ENCODE measurements at places on chromosomes 16 and 17.
A peak's percentile ranks its signal among the peaks of the same experiment; 100 is the strongest.

- no peak for DNase-seq
Observed at GRCh38 chr16:87203060-87203656, 114.0 kb downstream of the C16orf95 start.

DNA sequence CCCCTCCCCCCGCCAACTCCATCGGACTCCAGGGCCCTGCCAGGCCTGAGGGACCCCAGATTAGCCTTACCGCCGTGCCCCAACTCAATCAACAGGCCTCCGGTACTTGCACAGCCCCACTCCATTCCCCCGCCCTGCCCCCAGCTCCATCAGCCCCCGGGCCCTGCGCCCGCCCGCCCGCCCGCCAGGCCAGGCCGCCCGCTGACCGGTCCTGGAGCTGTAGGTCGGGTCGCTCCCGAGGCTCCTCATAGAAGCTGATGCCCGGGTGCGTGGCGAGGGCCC, 308 bp downstream of the GTF3C1 start:
- peak; percentile 10 for DNase-seq

GRCh38 chr16:2482249-2482648, 7.3 kb downstream of the TBC1D24 start:
- no peak for DNase-seq

DNA sequence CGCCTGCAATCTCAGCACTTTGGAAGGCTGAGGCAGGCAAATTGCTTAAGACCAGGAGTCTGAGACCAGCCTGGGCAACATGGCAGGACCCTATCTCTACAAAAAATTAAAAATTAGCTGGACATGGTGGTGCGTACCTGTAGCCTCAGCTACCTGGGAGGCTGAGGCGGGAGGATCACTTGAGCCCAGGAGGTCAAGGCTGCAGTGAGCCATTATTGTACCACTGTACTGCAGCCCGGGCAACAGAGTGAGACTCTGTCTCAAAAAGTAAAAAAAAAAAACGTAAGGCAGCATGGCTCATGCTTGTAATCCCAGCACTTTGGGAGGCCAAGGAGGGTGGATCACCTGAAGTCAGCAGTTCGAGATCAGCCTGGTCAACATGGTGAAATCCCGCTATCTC, 263.6 kb downstream of the PARN start:
- no peak for DNase-seq

DNA sequence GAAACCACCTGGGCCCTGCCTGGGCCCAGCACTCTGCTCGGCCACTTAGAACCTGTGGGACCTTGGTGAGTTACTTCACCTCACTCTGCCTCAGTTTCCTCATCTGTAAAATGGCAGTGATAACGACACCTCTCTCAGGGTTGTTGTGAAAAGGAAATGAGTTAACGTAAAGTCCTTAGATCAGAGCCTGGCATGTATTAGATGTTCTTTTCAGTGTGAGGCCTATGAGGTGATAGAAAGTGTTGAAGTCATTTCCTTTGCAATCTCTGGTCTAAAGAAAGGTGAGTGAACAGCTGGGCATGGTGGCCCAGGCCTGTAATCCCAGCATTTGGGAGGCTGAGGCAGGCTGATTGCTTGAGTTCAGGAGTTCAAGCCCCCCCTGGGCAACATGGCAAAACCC, 51.7 kb upstream of the LGALS9 start:
- DNase-seq: no peak

DNA sequence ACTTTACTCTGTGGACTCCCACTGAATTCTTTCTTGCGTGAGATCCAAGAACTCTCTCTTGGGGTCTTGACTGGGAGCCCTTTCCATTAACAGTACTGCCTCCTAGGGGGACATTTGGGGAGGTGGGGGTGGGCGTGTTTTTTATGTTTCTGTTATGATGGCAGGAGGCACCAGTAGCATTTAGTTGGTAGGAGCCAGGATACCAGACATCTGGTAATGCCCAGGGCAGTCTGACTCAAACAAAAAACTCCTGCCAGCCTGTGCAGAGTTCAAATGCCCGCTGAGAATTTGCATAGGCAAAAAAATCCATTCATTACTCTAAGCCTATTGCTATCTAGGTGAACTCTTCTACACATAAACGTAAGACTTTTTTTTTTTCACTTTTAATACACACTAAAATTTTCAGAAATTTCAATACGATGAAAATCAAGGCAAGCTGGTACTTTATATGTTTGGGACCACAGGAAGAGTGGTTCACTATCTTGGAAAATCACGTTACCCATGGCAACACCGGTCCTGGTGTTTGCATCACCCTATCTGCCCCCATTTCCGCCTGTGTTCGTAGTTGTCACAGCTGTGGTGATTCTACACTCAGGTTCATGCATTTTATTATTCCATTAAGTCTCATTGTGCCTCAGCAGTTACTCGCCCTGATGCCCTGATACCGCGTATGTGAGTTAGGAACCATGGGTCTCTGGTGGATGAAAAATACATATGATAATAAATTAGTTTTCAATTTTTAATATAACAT, 121.1 kb upstream of the XYLT1 start:
- DNase-seq: peak; percentile 20

- no peak for DNase-seq
Observed at GRCh38 chr17:21214777-21215541, 998 bp upstream of the TMEM11 start.

DNA sequence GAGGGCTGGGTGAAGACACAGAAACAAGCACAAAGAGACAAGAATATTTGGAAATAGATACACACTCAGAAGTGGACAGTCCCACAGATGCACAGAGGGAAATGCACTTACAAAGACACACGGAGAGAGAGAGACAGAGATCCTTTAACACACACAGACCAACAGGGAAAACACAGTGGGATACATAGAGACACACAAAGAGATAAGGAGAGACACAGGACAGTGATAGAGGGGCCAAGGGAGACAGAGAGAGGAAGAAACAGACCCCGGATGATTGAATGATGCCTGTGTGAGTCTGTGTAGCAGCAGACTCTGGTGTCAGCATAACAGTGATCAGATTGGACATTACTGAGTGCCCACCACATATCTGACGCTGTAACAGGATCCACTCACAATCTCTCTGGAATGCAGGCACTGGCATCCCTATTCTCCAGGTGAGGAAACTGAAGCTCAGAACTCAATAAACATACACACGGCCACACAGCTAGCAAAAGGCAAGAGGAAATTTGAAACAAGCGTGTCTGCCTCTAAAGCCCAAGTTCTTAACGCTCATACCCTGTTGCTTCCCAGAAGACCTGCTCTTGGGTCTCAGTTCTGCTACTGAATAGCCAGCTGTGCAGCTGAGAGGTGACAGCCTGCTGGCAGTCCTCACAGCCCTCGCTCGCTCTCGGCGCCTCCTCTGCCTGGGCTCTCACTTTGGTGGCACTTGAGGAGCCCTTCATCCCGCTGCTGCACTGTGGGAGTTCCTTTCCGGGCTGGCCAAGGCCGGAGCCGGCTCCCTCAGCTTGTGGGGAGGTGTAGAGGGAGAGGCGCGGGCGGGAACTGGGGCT, 186.3 kb upstream of the NLRP1 start:
- no peak for DNase-seq

DNA sequence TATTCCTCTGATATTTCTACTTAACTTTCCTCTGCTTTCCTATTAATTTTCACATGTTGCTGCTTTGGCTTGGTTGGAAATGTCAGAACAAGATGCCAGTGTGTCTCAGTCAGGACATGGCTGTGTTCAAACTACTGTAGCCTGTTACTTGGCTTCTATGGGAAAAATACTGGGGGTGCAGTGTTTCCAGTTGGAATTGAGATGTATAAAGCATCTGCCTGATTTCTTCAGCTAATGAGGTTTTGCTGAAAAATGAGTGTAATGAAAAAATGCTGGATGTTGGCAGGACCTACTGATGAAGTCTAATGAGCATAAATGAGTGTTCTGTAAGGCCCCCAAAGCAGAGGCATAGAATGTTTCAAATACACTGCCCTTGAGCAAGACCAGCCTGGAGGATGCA, 166.6 kb downstream of the PHKB start:
- no peak for DNase-seq

GRCh38 chr16:5166486-5166885, 68.9 kb upstream of the EEF2KMT start:
- DNase-seq: no peak

DNA sequence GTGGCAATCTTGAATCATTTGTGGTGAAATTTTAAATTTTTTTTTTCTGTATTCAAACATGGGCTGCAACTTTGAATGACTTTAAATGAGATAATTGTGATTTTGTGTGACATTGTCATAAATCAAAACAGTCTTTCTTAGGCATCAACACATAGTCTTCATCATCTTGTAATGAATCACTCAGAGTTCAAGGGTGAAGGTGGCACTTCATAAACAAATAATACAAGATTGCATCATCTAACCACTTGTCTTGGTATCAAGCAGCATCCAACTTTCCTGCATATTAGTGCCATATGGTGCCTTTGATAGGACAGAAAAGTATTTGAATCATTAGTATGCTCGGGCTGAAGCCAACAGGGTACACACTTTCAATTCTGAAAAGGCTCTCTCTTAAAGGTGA, 392.4 kb upstream of the GOT2 start:
- DNase-seq: no peak

DNA sequence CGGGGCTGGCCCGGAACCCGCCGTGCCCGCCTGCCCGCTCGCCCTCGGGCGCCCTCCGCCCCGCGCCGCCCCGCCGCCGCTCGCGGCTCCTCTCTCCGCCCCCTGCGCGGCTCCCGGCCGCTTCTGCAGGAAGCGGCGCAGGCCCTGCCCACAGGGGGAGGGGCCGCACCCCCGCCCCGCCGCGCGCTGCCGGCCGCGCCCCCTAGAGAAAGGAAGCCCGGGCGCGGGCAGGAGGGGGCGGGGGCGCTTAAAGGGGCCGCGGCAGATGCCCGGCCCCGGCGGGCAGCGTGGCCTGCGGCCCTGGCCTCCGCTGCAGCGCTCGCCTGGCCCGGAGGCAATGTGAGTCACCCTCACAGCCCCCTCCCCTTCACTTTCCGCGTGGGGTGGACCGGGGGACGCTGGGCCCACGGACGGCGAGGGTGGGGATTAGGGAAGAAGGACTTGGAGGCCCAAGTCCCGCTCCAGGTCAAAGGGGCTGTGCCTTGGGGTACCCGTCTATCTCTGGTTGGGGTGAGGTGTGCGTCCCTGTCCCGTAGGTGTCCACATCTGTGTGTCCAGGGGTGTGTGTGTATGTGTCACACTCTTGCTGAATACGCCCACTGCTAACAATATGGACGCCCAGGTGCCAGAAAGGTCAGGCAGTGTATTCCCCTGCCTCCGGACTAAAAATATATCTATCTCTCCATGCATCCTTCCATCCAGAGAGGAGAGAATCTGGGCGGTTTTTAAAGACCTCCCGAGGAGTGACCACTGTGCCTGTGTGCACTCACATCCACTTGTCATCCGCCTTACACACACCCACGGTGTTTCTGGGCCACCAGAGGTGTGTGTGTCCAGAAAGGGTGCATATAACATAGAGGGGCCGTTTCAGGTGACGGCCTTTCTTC, at the start of gene GIT1:
TSS of gene GIT1 (minus strand) at position 125 of the 887 bp plus-strand sequence. CDS start 270 bp downstream, outside the sequence.
- peak; percentile 72 for DNase-seq

- DNase-seq: no peak
Observed at GRCh38 chr17:46028374-46028773, 29.3 kb downstream of the STH start.

DNA sequence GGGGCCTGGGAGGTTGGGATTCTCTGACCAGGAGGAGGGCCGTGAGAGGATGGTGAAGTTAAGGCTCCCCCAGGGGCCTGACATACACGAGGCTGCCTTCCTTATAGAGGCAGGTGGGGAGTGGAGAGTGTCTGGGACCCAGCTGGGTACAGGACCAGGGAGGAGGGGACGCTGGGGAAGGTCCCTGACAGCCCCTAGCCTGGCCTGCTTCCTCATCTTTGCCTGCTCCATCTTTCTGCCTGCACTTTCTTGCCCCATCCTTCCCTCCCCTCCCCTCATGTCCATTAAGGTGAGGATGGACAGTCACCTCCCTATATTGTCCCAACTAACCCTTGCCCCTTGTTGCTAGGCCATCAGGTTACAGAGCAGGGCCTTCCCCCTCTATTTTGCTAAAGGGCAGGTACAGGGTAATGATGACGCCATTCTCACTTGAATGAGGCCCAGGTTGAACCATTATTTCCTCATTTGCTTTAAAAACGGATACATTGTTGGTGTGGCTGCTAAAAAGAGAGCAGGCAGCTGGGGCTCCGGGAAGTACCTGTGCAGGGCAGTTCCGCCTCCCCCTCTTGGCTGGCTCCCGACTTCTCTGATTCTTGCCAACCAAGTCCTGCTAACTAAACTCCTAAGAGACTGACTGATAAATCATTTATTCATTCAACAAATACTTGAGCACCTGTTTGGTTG, 1.3 kb downstream of the C17orf99 start:
- DNase-seq: no peak

GRCh38 chr17:45895969-45896785, 1.8 kb downstream of the MAPT start:
- DNase-seq: no peak

GRCh38 chr17:4482338-4483011, 16.2 kb upstream of the SPNS2 start:
- DNase-seq: no peak

DNA sequence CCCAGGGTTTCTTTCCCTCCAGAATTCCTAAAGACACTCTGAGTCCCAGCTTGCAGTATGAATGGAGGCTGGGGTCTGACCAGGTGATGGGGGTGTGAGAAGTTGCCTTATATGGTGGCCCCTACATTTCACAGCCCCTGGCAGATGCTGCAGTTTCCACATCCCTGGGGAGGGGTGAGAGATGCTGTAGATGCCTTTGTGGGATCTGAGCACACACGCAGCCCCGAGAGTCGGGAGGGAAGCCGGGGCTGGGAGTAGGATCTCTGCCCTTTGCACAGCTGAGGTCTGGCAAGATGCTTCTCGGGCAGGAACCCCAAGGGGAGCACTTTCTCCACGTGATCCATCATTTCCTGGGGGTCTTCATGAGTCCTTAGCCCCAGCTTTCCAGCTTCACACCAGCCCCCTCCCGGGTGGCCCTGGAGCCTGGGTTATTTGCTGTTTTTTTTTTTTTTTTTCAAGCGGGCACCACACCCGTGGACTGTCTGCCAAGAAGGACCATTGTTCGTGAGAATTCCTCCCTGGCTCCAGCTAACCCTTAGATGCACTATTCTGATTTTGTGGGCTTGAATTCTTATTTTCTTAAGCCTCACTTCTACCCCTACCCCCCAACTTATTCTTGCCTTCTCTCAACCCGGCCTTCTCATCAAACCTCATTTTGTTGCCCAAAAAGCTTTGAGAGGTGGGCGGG, 50.6 kb downstream of the NTN1 start:
- DNase-seq: no peak

- DNase-seq: no peak
Observed at GRCh38 chr16:75289189-75289588, 37.8 kb upstream of the BCAR1 start.

DNA sequence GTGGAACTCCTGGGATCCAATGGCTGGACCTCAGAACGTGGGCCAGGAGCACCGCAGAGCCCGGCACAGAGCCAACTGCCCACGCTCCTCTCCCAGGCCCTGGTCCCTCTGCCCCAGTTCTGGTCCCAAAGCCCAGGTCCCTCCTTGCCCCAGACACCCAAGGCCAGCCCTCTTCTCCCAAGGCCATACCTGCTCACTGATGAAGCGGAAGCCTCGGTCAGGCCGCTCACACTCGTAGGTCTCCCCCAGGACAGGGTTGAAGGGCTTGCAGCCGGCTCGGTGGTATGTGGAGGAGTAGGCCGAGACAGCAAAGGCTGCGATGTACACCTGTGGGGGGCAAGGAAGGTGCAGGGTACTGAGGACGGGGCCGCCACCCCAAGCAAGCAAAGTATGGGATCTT, 8.5 kb downstream of the OSBPL7 start:
- no peak for DNase-seq
